ENCODE measurements at places on chromosomes 13 and 19.

DNA sequence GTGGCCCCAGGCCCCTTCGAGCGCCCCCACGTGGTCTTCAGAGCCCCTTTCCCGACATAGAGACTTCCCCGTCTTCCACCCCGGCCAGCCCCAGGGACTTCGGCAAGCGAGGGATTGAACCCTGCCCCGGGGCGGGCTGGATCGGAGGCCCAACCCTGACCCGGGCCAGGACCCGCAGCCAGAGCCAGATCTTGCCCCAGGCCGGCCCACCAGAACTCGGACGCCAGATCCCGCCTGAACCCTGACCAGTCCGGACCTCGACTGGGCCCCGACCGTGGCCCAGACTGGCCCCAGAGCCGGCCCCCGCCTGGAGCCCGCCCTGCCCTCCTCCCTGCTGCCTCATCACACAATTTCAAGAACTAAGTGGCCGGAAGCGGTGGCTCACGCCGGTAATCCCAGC, 253 bp upstream of the TPTE2 start:
- DNase-seq, result no peak

GRCh38 chr19:53532362-53532761, 5.6 kb upstream of the ZNF331 start:
- no peak for DNase-seq

- DNase-seq, result no peak
Measured at GRCh38 chr19:50649433-50650391, at the start of gene C19orf81. TSS of gene C19orf81 (plus strand) at chr19:50649445. CDS start at chr19:50649445, 0 bp downstream.

DNA sequence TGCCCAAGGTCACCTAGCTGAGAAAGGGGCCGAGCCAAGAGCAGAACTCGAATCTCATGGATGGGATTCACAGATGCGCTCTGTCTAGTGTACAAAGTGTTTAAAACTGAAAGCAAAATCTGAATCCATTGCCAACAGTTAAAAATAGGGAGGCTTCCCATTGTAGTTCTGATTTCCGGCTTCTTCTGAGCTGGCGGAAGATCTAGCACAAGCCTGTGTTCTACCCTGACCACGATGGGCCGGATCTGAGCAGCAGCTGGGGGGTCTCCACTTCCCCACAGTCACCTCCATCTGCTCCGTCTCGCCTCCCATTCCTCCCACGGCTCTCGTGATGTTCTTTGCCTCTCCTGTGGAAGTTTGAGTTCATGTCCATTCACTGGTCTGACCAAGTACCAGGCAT, 2.4 kb downstream of the CACNG8 start:
- no peak for DNase-seq

GRCh38 chr19:58572818-58573657, at the start of gene MZF1:
TSS of gene MZF1 (minus strand) at chr19:58573335. CDS start at chr19:58571389, 1,946 bp downstream.
- peak; percentile 99 for DNase-seq

DNA sequence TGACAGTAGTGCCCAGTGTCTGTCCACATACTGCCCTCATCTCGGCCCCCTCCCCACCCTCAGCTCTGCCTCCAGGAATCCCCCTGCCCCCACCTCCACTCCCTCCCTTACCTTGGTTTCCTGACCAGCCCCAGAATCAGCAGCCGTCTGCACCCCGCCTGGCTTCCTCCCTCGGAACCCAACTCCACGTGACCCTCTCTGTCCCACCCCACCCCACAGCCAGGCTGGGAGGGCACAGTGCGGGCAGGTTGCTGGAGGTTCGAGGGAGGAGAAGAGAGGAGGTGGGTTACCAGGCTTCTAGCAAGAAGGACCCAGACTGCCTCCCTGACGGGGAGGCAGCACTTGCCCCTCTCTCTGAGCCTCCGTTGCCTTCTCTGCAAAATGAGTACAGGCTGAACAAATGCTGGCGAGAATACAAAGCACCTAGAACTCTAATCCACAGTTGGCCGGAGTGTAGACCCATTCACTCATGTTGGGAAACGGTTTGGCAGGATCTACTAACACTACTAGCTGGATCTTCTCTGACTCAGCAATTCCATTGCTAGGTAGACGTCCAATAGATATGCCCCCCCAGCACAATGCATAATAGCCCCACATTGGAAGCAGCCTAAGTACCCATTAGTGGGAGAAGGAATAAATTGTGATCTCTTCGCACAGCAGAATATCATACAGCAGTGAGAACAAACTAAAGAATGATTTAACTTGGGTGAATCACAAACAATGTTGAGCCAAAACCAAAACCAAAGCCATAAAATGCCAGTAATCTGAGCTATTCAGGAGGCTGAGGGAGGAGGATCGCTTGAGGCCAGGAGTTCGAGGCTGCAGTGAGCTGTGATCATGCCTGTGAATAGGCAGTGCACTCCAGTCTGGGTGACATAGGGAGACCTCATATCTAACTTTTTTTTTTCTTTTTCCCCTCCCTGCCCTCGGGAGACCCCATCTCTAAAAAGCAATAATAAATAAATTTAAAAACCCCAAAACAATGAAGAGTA, at the start of gene RASAL3:
Gene RASAL3, minus strand, starts transcription at position 151 of the 992 bp plus-strand sequence. CDS start 186 bp downstream, outside the sequence.
- peak; percentile 47 for DNase-seq

DNA sequence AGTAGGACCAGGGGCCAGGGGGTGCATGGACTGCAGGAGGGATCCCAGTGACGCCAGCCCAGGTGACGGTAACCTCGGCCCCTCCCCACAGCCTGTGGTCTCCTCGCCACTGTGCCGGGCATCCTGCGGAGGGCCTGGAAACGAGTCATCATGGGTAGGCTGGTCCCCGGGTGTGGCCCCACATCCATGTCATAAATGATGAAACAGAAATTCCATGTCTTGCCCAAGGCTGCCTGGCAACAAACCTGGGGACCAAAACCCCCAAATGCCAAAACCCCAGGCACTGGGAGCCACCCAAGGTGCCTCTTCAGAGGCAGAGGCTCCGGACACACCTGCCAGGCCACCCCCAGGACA, 20.9 kb downstream of the MAP2K2 start:
- no peak for DNase-seq

GRCh38 chr13:40102360-40102727, 446.9 kb downstream of the COG6 start:
- DNase-seq, result no peak

- DNase-seq, result no peak
Measured at GRCh38 chr19:51296336-51297093, 14.9 kb upstream of the IGLON5 start.

GRCh38 chr19:53086949-53087348, 16.3 kb downstream of the ZNF160 start:
- DNase-seq, result no peak

- DNase-seq, result no peak
Measured at GRCh38 chr19:4012092-4012974, 4.8 kb downstream of the PIAS4 start.

DNA sequence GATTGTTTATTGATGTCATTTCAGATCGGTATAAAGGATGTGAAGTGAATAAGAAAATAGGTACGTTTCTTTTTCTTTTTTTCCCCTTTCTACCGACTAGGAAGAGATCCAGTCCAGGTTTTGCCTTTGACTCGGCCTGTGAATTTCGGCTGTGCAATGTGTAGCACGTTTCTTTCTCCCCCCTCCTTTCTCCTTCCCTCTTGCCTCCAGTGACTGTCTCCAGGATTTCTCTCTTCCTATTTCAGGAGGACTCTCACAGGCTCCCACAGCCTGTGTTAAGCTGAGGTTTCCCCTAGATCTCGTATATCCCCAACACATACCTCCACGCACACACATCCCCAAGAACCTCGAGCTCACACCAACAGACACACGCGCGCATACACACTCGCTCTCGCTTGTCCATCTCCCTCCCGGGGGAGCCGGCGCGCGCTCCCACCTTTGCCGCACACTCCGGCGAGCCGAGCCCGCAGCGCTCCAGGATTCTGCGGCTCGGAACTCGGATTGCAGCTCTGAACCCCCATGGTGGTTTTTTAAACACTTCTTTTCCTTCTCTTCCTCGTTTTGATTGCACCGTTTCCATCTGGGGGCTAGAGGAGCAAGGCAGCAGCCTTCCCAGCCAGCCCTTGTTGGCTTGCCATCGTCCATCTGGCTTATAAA, at the start of gene GPC6:
Gene GPC6, plus strand, starts transcription at position 185 of the 657 bp plus-strand sequence.
- no peak for DNase-seq

DNA sequence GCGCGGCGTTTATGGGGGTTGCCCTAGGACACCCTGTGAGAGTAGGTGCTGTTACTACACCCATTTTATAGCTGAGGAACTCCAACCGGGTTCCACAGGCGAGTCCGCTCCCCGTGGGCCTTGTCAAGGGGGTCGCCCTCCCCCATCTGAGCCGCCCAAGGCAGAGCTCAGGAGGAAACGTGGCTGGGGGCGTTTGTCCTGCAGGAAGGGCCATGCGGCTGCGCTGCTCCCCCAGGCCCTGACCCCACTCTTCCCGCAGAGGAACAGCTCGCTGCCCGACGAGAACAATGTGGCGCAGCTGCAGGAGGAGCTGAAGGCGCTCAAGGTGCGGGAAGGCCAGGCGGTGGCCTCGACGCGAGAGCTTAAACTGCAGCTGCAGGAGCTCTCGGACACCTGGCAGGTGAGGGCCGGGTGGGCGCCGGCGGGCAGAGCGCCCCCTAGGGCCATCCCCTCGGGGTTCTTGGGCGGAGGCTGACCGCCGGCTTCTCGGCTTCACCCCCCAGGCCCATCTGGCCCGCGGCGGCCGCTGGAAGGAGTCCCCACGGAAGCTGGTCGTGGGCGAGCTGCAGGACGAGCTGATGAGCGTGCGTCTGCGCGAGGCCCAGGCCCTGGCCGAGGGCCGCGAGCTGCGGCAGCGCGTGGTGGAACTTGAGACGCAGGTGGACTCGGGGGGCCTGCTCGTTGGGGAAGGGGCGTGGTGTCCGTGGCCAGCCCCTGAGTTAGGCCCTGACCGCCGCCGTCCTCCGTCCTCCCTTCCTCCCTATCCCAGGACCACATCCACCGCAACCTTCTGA, 12.4 kb downstream of the PRR36 start:
- DNase-seq, result no peak

GRCh38 chr13:44300895-44301638, 72.6 kb upstream of the SERP2 start:
- DNase-seq, result no peak

DNA sequence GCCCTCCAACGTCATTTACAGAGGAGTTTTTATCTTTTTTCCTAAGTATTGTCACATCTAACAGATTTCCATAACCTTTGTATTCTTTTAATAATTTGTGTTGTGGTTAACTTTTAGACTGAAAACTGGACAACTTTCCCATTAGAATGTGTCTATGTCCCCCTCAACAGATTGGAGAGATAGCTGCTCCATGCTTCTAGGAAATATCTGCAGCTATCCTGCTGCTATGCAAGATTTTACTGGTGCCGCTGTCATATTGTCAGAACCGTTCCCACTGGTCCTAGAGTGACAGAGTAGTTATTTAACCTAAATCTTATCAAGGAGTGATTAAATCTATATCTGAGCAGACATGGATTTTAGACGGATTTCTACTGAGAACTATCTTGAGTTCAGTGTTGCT, 130.0 kb downstream of the MAB21L1 start:
- no peak for DNase-seq

DNA sequence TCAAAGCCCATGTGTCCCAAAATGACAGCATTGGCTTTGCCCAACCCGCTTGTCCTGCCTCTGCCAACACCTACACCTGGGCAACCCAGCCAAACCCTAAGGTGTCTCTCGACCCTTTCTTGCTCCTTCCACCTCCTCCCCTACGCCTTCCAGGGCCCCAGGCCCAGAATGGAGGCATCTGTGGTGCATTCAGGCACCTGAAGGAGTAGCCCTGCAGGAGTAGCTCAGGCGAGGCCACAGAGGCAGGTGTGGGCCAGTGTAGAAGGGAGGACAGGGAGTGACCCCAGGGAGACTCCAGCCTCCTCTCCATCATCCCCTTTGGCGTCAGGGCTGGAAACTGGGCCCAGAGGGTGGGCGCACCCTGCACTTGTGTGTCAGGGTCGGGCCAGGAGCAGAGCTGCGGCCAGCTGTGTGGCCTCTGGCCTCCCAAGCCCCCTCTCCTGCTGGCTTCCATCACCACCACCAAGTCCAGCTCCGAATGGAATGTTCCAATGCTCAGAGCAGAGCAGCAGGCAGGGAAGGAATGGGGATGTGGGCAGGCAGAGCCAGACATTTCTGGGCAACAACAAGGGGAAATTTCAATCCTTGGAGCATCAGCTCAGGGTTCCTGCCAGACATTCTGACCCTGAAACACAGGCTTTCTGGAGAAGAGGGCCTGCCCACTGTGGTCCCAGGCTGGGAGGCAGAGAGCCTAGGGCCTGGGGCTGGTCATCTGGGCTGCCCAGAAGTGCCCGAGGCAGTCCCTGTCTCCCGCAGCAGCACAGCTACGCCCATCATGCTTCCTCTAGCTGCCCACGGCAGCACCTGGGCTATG, 16.4 kb downstream of the PLEKHF1 start:
- DNase-seq, result no peak

GRCh38 chr19:35718345-35719041, 690 bp downstream of the KMT2B start:
- no peak for DNase-seq

DNA sequence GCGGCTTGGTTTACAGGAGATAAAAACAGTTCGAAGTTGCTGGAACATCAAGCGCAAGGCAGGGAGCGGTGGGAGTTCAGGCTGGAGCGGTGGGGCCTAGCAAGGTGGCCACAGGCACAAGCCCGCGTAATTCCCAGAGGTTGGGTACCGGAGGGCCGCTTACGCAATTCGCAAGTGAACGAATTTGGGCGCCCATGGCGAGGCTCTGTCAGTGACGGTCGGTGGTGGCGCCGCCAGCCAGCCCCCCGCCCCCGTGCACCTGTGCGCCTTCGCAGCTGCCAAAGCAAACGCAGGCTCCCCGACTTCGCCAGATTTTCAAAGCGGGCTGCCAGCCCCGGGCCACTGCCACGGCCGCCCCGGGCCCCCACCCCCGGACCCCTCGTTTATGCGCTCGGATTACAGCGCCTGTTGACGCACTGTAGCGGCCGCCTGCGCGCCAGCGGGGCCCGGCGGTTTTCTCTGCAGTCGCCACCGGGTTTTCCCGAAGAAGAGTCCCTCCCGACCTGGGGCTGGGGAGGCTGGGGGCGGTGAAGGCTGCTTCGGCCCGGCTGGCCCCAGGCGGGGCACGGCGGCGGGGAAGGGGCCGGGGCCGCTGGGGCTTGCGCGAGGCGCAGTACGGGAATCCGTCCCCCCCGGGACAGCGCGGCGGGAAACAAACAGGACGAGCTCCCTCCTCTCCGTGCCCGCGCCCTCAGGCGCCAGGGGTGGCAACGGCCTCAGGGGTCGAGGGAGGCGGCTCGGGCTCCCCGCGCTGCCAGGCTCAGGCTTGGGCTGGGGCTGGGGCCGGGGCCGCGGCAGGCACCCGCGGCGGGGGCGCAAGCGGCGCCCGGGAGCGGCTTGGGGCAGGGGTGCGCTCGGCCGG, 709 bp downstream of the N4BP2L1 start:
- DNase-seq, result no peak

GRCh38 chr13:48251611-48252081, 18.6 kb downstream of the ITM2B start:
- DNase-seq, result no peak

GRCh38 chr19:34126966-34127365, 45.3 kb upstream of the LSM14A start:
- DNase-seq, result no peak

DNA sequence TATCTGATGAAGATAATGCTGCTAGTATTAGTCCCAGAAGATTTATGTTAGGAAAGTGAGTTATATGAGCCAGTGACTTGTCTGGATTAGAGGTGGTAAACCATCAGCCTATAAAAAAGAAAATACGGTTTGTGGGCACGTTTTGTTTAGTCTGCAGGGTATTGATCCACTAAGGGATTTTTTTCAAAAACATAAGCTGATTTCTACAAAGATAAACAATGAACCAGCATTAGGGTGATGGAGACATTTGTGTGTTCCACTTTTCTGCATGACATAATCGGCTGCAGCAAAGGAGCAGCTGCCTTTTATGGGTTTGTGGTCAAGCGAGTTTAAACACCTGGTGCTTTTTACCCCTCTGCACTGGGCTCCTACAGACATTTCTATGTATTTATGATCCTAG, 836.4 kb upstream of the GPC6 start:
- DNase-seq, result no peak

- DNase-seq, result no peak
Measured at GRCh38 chr19:10766049-10766623, 48.3 kb downstream of the DNM2 start.

All from stimulated activated CD8-positive, alpha-beta memory T cell treated with anti-CD3 and anti-CD28 coated beads, Interleukin-2, amount 100 ng/mL, for 1 hour (primary cell).